NCI-H1436 (cell line): ENCODE measurements at places on chromosomes 5 and 9.
A peak's percentile ranks its signal among the peaks of the same experiment; 100 is the strongest.

DNA sequence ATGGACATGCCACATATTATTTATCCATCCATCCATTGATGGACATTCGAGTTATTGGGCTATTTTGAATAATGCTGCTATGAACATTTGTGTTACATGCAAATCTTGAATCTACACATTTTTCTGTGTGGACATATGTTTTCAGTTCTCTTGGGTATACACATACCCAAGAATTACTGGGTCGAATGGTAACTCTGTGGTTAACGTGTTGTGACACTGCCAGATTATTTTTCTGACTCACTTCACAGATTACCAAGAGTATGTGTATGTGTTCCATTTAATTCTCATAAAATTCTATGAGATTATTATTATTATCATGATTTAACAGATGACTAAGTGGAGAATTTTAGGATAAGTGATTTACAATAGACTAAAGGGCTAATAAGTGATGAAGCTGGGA lies 26.7 kb downstream of the CYFIP2 start:
- no peak for DNase-seq

GRCh38 chr9:137556069-137556838 lies 4.6 kb downstream of the MRPL41 start:
- DNase-seq, result no peak

DNA sequence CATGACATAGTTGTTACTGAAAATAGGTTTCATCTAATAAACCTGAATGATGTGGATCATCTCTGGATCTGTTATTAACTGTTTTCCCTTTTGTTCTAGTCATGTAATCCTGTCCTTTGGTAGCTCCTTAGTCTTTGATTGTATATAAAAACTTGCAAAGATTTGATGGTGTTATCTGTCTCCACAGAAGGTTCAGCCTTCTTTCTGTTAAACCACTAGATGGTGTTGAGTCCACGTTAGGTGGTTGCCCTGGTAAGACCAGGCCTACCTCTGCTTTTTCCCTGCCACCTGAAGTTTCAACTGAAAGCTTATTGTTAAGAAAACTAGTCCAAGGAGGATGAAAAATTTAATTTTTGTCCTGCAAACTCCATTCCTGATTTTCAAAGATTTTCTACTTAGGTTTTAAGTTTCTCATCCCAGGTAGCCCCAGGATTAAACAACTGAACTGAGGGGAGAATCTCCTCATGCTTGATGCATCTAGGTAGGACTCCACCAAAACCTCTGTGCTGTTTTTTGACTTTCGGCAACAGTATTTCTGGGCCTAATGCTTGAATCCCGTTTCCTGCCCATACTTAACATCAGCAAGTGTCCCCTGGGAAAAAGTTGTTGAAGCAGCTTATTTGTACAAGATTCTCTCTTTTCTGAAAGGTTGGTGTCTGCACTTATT lies 68.5 kb downstream of the RICTOR start:
- DNase-seq, result no peak

- no peak for DNase-seq
Measured at GRCh38 chr5:134161513-134162395, 15.0 kb downstream of the SKP1 start.

- DNase-seq, result no peak
Measured at GRCh38 chr5:152397581-152397980, 7.5 kb downstream of the NMUR2 start.

GRCh38 chr5:78500028-78500427 lies 139.6 kb downstream of the SCAMP1 start:
- DNase-seq, result no peak

- no peak for DNase-seq
Measured at GRCh38 chr9:111752455-111752854, 42.3 kb downstream of the SHOC1 start.

DNA sequence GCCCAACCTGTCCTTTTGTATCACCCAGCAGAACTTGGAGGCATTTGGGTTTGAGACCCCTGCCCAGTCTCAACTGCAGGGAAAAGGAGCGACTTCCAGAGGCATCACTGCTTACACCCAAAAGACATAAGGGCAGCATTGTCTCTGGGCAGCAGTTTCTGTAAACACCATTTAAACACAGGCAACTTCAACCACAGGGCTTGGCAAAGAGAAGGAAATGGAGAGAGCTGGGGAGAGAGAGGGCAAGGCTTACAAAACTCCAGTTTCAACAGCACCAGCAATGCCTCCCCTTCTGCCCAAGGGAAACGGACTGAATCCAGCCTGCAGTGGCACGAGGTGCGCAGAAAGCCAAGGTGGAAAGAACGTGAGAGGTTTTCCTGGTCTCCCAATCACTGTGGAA lies 147.6 kb downstream of the ROR2 start:
- DNase-seq, result no peak

DNA sequence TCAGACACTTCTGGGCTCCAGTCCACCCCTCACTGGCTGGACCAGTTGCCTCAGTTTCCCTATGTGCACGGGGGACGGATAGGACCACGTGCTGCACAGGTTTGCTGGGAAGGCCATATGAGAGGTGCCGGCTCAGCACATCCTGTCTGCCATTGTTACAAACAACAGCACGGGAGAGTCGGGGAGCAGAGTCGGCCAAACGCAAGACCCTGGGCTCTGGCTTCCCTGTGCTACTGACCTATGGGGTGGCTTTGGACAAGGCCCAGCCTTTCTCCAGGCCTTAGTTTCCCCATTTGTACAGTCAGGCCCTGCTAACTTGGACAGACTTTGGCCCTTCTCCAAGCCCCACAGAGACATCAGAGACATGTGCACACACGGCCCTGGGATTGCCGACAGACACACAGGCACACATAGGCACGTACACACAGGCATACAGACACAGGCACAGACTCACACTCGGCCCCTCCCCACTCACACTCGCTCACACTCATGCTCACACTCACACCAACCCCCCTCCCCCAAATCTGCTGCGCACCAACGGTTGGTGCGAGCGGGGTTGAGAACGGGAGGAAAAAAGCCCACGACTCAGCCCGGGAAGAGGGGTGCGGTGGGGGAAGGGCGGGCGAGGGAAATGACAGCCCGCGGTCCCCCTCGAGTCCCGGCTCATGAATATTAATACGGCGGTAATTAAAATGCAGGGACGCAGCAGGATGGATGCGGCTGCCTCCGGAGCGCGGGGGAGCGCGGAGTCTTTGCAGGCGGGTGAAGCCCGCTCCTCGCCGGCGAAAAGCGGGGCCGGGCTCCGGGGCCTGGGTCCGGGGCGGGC lies 133.0 kb downstream of the C9orf50 start:
- DNase-seq, result peak; percentile 45

DNA sequence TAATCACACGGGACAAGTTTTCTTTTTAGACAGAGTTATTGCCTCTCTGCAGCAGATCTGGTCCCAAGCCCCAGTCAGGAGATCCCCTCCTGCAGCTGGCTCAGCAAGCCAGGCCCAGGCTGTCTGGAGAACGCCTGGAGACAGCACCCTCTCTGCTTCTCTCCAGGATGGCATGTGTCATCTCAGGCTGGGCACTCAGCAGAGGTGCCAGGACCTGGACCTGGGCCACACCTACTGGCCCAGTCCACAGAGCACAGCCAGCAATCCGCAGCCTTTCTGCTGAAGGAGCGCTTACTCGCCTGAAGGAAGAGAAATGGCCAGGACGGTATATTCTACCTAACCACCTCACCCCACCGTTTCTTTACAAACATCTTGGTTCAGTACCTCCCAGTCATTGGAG lies 4.7 kb upstream of the TBC1D9B start:
- no peak for DNase-seq

GRCh38 chr9:38292480-38292879 lies 100.0 kb upstream of the ALDH1B1 start:
- no peak for DNase-seq

DNA sequence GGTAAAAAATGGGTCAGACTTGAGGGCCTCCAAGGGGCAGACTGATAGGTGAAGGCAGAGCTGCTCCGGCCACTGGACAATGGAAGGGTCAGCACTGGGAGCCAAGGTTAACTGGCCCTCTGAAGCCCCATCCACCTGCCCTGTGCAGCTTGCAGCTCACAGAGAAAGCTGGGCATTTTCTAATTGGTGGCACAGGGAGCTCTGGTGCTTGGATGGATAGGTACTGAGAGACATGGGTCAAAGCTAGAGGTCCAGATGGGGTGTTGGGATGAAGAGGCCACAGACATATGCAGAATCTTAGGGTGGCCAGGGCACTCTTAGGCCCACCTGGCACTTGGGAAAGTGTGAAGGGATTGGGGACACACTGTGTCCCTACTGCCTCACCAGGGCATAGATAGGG lies 29.5 kb upstream of the SARDH start:
- no peak for DNase-seq

GRCh38 chr5:178288401-178289368 lies 56.1 kb upstream of the PHYKPL start:
- no peak for DNase-seq

- no peak for DNase-seq
Measured at GRCh38 chr9:72557549-72557948, 36.1 kb downstream of the TMC1 start.

GRCh38 chr9:4077499-4078102 lies 222.3 kb downstream of the GLIS3 start:
- DNase-seq, result peak; percentile 31

- no peak for DNase-seq
Measured at GRCh38 chr9:99955606-99956005, 49.2 kb downstream of the STX17 start.

GRCh38 chr5:79171635-79172245 lies 60.1 kb downstream of the BHMT start:
- DNase-seq, result no peak

GRCh38 chr9:90858457-90858901 lies 56.9 kb downstream of the SYK start:
- no peak for DNase-seq

DNA sequence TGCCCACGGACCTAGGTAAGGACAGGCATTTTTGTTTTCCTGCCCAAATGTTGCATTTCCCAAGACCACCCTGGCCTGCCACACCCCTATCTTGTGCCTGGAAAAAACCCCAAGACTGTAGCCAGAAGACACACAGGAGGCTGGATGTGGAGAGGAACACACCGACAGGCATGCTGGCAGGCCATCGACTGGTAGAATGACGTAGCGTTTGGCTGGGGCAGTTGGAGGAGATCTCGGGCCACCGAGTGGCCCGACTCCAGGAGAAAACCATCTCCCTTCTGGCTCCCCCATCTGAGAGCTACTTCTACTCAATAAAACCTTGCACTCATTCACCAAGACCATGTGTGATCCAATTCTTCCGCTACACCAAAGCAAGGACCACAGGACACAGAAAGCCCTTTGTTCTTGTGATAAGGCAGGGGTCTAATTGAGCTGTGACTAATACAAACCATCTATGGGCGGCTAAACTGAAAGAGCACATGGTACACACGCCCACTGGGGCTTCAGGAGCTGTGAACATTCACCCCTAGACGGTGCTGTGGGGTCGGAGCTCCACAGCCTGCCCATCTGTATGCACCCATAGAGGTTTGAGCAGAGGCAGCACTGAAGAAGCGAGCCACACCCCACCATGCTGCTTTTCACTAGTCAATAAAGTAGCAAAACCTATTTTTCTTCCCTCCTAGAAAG lies 38.9 kb upstream of the N4BP3 start:
- no peak for DNase-seq

- no peak for DNase-seq
Measured at GRCh38 chr9:95090871-95091577, 226.5 kb downstream of the FANCC start.

DNA sequence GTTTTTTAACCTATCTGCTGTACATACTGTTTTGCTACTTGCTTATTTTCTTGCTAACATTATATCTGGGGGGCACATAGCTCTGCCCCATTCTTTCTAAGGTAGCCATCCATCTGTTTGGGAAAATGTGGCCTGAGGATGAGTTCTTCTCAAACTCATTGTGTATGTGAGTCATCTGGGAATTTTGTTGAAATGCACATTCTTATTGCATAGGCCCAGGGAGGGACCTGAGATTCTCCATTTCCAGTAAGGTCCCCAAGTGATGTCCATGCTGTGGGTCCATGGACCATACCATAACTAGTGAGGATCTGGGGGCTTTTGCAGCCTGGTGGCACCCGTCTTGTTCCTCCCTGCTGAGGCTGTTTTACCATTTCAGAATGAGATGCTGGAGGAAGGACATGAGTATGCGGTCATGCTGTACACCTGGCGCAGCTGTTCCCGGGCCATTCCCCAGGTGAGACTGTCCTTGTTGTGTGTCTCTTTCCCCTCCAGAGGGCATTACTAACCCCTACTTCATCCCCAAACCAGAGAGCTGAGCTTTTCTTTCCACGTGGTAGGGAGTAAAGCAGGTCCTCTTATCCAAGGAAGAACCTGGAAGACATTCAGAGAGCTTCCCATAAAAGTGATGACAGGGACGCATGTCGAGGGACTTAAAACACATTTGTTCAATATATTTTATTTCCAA lies 28.6 kb downstream of the CYFIP2 start:
- DNase-seq, result no peak

DNA sequence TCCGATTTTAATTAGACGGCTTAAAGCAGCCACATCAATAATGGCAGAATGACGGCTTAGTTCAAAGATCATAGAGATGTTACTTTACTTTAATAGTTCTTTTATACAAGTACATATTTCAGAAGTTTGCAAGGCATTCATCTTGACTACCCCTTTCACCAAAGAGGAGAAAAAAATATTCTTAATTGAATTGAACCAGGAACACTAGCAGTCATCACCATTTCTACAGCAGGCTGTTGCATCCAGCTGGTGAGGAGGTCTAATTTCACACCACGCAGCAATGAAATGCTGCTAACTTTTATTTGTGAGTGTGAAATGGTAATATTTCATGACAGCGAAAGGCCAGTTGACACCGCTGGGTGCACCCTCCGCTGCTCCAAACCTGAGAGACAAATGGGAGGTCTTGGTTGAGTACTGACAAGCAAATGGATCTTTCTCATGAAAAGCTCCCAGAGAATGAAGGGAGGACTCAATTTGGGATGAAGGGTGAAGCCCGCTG lies 322.2 kb downstream of the GLIS3 start:
- DNase-seq, result no peak

DNA sequence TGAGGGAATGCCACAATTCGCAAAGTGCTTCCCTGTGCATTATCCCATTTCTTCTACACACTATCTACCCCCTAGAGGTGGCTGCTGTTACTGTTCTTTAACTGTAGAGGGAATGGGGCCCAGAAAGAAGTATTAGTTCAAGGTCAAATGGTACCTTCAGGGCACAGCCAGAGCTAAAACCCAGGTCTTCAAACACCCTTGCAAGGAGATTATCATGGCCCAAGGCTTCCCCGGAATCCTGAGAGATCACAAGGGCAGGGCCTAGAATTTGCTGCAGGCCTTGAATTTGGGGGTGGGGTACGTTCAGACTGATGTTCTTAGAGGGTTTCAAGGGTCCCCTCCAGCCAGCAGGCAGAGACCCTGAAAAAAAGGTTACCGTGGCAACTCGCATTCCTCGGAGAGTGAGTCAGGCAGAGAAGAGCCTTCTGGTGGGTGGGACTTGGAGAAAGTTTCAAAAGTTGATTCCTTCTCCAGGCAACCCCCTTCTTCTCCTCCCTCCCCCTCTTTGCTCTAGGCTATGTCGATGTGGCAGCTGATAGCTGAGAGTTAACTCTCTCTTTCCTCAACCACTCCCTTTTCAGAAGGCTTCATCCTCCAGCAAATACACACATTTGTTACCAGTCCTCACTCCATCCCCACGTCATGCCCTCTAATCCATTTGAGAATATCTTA lies 1.9 kb downstream of the SPARC start:
- no peak for DNase-seq
